8988T (cell line): ENCODE measurements at places on chromosomes 1 and 21.

GRCh38 chr1:192943108-192943507 is 116.1 kb downstream of the UCHL5 start:
- no peak for DNase-seq

DNA sequence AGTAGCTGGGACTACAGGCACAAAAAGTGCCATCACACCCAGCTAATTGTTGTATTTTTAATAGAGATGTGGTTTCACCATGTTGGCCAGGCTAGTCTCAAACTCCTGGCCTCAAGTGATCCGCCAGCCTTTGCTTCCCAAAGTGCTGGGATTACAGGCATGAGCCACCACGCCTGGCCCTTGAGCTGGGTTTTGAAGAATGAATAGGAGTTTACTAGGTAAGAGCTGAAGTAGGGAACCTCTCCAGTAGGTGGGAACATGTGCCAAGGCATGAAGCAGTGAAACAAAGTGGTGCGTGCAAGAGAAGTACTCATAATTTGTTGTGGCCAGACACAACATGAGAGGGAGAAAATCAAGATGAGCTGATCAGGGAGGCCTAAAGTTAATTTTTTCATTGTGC is 55.8 kb downstream of the MAST2 start:
- no peak for DNase-seq

DNA sequence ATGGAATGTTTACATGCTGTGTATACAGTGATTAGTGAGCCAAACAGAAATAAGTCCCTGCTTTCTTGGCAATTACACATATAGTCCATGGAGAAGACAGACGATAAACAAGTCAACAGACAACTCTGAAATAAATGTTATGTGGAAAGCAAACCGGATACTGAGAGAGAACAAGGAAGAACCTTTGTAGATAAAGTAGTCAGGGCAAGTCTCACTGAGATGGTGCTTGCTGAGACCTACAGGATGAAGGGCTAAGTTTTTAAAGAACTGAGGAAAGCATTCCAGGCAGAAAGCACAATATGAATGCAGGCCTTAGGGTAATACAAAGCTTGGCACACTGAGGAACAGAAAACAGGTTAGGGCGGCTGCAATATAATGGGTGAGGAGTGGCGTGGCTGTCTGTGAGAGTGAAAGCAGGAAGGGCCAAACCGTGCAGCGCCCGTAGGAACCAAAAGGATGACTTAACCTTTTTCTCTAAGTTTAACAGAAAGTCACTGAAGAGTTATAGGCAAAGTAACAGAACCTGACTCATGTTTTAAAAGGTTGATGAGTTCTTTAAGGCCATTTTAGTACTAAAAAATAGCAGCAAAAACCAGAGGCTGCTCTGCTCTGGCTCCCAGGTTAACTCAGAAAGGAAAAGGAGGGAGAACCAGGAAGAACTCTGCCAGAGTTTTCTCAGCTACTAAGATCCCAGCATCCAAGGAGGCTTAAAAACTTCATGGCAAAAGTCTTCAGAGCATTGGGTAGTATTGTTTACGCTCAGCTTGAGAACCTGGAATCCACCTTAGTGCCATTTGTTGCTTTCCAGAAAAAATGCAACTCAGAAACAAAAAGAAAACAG is 8.7 kb upstream of the TTF2 start:
- no peak for DNase-seq

DNA sequence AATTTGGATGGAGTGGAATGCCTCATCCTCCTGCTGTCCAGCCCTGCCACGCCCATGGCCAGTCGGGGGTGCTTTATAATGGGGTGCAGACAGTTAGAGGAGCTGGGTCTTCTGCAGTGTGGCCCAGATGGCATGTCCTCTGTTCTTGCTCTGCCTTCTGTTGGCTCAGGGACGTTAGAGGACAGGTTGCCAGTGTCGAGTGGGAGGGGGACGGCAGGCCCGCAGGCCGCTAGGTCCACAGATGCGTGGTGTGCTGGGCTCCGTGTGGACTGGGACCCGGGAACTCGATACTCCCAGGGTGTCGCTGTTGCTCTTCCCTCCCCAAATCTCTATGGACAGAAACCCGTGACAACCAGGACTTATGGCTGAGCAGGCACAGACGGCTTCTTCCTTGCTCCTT is 33.3 kb downstream of the SIM2 start:
- no peak for DNase-seq

DNA sequence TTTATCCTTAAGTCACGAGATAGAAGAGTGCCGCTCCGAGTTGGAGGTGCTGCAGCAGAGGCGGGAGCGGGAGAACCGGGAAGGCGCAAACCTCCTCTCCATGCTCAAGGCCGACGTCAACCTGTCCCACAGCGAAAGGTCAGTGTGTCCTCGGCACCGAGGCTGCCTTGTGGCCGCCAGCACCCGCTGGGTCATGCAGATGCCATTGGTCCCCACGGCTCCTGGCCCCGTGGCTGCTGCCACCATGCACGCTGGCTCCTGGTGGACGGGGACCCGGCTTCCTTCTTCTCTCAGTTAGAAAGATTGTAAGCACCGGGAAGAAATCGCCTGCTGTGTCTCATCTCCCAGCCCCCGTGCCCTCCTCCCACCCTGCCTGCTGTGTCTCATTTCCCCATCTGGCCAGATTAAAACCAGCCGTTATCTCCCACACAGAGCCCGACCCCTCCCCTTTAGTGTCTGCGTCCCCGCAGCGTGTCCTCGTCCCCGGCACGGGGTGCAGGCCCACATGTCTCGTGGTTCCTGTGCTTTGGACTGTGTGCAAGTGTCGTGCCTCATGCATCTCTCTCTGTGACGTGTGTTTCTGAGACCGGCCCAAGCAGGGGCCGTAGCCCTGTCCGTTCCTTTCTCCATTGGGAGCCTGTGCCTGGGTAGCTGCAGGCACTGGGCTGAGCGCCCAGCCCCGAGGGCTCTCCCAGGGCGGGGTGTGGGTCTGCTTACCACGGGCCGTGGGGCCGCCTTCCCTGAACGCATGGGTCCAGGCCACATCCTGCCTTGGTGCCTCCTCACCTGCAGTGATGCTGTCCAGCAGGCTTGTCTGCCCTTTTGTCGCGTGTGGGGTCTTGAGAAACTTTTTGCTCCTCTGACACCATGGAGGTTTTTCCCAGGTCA is 62.1 kb downstream of the PCNT start:
- DNase-seq: no peak

DNA sequence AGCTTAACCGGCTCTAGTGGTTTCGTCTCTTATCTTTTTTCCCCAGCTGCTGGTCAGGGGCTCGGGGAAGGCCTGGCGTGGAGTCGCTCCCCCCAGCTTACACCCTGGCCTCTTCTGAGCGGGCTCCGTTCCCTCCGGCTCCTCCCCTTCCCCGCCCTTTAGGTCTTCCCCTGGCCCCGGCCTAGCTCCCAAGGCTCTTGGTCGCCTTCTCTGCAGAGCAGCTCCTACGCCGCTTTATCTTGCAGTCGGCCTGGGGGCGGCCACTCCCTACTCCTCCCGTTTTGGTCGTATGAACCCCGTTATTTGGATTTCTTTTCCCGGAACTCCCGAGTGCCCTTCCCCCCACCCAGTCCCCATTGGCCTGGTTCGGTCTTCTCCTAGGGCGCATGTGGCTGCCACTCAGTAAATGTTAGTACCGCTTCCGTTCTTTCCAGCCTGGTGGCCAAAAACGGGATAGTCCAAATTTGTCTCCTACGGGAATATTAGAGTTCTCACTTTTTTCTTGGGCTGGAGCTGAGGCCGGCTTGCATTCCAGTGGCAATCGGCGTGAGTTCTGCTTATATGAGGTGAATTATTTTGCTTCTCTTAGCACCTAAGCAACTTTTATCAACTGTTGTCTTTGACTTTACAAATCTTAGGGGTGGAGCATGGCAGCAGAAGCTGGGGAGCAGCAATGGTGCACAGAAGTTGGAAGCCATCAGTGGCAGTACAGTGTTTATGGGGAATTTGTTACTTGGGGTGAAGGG is 467 bp downstream of the THRAP3 start:
- DNase-seq: peak; percentile 51

DNA sequence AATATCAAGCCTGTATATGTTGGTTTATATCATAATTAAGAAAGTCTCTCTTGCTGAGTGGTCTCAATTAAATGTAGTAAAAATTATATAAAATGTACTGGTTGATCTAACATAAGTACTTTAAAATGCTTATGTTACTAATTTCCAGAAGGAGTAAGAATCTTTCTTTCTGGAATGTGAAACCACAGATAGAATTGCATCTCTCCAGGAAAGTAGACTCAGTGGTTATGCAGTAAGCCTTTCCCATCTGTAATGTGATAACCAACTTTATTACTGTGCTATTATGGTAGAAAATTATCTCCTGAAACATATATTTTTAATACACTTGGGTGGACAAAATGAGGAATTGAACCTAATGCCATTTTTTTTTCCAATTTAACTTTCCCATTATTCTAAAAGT is 8.9 kb upstream of the RALGPS2 start:
- DNase-seq: no peak

GRCh38 chr21:39670701-39671100 is 58.0 kb downstream of the B3GALT5 start:
- DNase-seq: no peak

DNA sequence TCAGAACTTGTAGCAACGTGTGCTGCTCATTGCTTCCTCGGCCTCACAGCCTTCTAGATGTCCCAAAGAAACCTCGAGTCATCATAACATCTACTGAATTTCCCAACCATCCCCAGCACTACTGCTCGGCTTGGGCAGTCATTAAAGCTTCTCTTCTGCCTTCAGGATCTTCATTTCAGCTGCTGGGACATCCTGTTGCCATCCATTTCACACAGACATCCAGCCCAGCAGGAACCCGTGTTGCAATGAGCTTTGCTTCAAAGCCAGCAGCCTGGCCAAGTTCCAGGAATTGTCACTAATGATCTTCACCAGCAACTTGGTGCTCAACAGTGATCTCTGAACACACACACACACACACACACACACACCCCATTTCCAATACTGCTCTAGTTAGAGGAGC is 18.5 kb downstream of the WLS start:
- no peak for DNase-seq

GRCh38 chr1:206824331-206824730 is 41.1 kb upstream of the IL20 start:
- DNase-seq: no peak

DNA sequence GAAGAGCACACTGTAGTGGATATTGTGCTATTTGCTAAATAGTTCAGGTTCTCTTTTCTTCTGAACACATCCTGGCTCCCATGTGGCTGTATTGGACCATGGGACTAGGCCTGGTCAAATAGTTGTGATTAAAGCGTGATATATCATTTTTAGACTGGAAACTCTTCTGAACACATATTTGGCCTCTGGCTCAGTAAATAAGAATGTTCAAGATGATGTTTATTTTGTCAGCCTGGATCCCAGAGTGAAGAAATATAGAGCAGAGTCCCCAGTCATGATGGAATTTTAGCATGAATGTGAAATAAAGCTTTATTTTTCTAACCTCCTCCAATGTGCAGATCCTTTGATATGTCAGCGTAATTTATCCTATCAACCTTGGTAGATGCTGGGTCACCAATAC is 542.6 kb downstream of the ADGRL2 start:
- no peak for DNase-seq

DNA sequence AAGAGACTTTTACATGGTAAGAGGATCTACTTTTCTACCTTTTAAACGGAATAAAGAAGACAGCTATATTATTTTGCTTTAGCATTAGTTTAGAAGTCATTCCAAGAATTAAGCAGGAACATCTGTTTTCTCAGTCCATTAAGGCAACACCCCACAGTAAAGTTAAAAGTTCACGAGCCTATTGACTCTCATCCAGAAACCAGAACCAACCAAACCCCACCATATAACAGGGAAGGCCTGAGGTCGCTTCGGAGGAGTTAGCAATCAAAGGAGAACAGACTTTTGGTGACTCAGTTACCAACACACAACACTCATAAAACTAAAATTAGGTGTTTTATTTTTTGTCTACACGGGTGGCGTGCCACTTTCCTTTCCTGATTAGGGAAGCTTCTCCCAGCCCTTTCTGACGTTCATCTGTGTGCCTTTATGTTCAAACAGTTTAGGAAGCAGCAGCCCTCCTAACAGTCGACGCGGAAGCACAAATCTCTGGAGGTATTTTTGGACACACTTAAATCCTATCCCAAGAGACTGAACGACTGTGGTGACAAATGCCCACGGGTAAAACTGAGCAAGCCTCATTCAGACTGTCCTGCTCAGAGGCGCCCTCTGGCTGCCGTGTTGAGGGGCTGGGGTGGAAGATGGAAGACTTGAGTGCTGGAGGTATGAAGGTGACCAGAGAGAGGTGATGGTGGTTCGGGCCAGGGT is 8.6 kb upstream of the PLA2G2C start:
- DNase-seq: peak; percentile 34

- DNase-seq: no peak
Observed at GRCh38 chr1:234538930-234539649, 60.1 kb upstream of the TARBP1 start.

DNA sequence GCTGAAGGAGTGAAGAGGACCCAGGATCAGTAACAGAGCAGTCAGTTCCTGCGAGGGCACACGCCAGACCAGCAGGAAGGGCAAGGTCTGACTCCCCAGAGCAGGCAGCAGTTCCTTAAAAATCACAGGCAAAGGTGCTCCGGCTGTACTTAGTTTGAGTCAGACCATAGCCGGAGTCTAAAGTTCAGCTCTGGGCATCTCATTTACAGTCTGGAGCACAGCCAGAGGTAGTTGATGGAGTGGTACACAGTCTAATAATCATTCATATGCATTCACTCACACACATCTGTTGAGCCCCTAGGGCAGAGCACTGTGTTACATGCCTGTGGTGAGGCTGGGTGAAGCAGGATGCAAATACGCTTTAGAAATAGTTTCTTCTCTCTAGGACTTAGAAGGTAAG is 7.3 kb upstream of the AMIGO1 start:
- no peak for DNase-seq

GRCh38 chr21:39136711-39137110 is 46.5 kb downstream of the PSMG1 start:
- no peak for DNase-seq

- DNase-seq: no peak
Observed at GRCh38 chr1:1406101-1406820, 832 bp downstream of the MRPL20 start.

- no peak for DNase-seq
Observed at GRCh38 chr1:47984175-47984789, 12.9 kb downstream of the TRABD2B start.

DNA sequence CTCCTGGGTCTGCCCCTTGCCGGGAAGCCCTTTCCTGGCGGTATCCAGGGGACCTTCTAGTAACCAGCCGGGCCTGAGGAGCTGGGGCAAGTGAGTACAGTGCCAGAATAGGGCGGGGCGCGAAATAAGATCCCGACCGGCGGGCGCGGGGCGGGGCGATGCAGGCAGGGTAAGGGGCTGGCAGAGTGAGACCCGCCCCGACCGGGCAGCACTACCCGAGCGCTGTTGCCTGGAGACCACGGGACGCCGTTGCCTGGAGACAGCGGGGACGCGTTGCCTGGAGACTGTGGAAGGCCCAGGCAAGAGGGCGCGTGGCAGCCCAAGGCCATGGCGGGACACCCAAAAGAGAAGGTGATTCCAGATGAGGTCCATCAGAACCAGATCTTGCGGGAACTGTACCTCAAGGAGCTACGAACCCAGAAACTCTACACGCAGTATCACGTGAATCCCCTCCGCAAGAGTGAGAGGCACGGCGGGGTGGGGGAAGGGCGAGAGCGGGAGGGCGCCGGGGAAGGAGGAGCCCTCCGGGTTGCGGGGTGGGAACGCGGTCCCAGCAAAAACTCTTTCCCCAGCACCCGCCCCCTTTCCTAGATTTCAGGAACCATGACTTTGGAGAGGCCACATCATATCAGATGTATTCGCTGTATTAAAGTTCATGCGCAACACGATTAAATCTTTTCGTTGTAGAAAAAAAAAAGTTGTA is 24.3 kb downstream of the EBNA1BP2 start:
- DNase-seq: peak; percentile 35

GRCh38 chr1:185966471-185966870 is 232.3 kb downstream of the HMCN1 start:
- DNase-seq: no peak

GRCh38 chr1:2935751-2936390 is 85.4 kb upstream of the ACTRT2 start:
- DNase-seq: no peak
